ENCODE measurements at places on chromosomes 12 and 14. TPM values are rescaled to one million over a fixed set of nuclear protein-coding genes. Genes with fewer than 3 reads are reported as not detected.

Gene MIP
- not detected for total RNA-seq

Gene LHX5
- total RNA-seq, result not detected

Gene PPP2R5E
- 49.6 TPM for total RNA-seq

Gene IQSEC3
- not detected for total RNA-seq

Gene IAPP
- not detected for total RNA-seq

Gene SVOP
- not detected for total RNA-seq

Gene RAD51AP1
- 48.2 TPM for total RNA-seq

Gene CMTM5
- total RNA-seq, result not detected

Gene KRT80
- not detected for total RNA-seq

Gene BIN2
- total RNA-seq, result 226 TPM

Gene KSR2
- 0.15 TPM for total RNA-seq

Gene CLEC9A
- total RNA-seq, result not detected

Gene TAS2R43
- total RNA-seq, result 1.9 TPM

Gene PLCZ1
- total RNA-seq, result not detected

Gene SSPN
- total RNA-seq, result not detected

Gene EXOC3L4
- total RNA-seq, result not detected

Gene HOMEZ
- 11.4 TPM for total RNA-seq

Gene FLVCR2
- 1.1 TPM for total RNA-seq

Gene CLEC2B
- total RNA-seq, result 61.4 TPM

Gene FAM177A1
- total RNA-seq, result 37.1 TPM

Gene SPPL3
- total RNA-seq, result 31.9 TPM

Gene KRT72
- total RNA-seq, result 13.0 TPM

Gene DCAF5
- total RNA-seq, result 48.9 TPM

Gene STAB2
- total RNA-seq, result not detected

Gene CCDC184
- total RNA-seq, result 0.22 TPM

Gene CCDC59
- total RNA-seq, result 43.5 TPM

Gene RTL1
- total RNA-seq, result not detected

Gene LRP1-AS
- not detected for total RNA-seq

Gene FITM1
- total RNA-seq, result 1.9 TPM

Gene EAPP
- total RNA-seq, result 41.0 TPM

Gene ARMH4
- 0.07 TPM for total RNA-seq

Gene ADCK1
- 6.7 TPM for total RNA-seq

Gene SMCO2
- total RNA-seq, result 0.46 TPM

Gene TPPP2
- not detected for total RNA-seq

Gene KRT73
- 8.6 TPM for total RNA-seq

Gene KRT81
- not detected for total RNA-seq

Gene MANSC4
- total RNA-seq, result not detected

Gene ENDOU
- not detected for total RNA-seq

Gene HPD
- total RNA-seq, result not detected

Gene RND1
- 1.2 TPM for total RNA-seq

Gene MLEC
- total RNA-seq, result 80.5 TPM

Gene CLEC7A
- not detected for total RNA-seq

Data from activated CD4-positive, alpha-beta T cell treated with anti-CD3 and anti-CD28 coated beads, Interleukin-2, amount 10 ng/mL, durations not matched to agents 7 days and 5 days (primary cell).